Mucosa of gallbladder (tissue), 1 donor: ENCODE measurements at places on chromosomes 6 and 20. TPM values are rescaled to one million over a fixed set of nuclear protein-coding genes. Genes with fewer than 3 reads are reported as not detected.
A peak's percentile ranks its signal among the peaks of the same experiment; 100 is the strongest.

- no peak for DNase-seq
These were observed 30.8 kb downstream of the AGPAT4 start for GRCh38 chr6:161242779-161243693.

Gene SLC32A1
- total RNA-seq: not detected

GRCh38 chr6:75101896-75102295 lies 104.0 kb downstream of the COL12A1 start:
- DNase-seq: no peak

Gene EPB41L1
- total RNA-seq: 136 TPM

- no peak for DNase-seq
These were observed 91.7 kb upstream of the IYD start for GRCh38 chr6:150276937-150277742.

DNA sequence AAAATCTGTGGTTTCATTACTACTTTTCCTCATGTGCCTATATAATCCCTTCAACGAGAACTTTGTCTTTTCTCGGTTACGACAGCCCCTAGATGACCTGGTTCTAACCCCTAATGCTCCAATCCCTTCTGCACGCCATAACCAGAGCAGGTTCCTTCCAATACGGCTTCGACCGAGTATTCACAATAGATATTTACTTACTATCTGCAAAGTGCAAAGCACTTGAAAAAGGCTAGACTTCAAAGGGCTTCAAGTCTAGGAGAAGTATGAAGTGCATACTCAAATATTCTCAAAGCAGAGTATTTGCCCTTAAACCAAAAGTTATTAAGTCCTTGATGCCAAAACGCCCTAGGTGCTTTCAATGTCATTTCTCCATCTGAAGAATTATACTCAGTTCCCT lies 63.4 kb upstream of the NHSL1 start:
- no peak for DNase-seq

GRCh38 chr20:24590178-24590982 lies 121.0 kb downstream of the SYNDIG1 start:
- DNase-seq: no peak

GRCh38 chr6:157094038-157094437 lies 229.3 kb downstream of the TMEM242 start:
- no peak for DNase-seq

- DNase-seq: no peak
These were observed 68.3 kb downstream of the AFDN start for GRCh38 chr6:167894965-167895364.

DNA sequence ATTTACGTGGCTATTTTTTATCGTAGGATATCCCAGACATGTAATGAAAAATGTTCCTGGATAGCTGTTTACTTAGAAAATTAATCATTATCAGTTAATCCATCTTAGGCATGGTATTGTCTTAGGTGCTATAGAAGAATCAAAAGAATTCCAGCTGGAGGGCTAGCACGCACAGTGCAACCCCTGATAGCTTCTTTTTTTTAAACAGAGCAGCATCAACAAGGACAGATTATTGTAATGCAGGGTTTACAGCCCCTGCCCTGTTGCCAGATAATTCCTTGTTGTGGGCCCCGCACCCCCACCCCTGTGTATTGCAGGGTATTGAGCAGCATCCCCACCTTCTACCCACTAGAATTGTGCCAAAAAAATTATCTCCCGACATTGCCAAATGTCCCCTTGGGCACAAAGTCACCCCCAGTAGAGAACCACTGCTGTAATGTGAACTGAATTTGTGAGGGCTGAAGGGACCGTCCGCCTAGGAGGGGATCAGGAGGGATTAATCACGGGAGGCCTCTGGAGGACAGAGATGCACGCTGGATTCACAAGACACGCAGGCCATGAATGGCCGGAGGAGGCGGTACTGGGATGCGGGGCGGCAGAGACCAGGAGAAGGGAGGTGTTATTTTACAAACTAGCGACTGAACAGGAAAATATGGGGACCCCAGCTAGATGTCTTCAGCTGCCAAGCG lies 174.6 kb downstream of the ZDHHC14 start:
- no peak for DNase-seq

Gene C6orf52
- total RNA-seq: 0.69 TPM

Gene TBXT
- total RNA-seq: not detected

Gene PTPRK
- 209 TPM for total RNA-seq

DNA sequence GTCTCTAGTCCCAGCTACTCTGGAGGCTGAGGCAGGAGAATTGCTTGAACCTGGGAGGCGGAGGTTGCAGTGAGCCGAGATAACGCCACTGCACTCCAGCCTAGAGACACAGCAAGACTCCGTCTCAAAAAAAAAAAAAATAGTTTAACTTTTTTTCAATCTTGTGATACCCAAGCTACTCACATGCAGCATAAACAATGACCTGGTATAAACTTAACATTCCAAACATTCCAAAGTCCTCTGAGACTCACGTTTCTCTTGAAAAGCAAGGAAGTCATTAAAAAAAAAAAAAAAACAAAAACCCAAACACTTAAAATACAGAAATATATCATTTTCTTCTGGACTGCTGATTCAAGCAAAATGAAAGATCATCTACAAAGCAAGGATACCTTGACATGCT lies 14.3 kb downstream of the CRNKL1 start:
- no peak for DNase-seq

GRCh38 chr6:25070547-25071366 lies 135.0 kb upstream of the RIPOR2 start:
- peak; percentile 83 for DNase-seq

DNA sequence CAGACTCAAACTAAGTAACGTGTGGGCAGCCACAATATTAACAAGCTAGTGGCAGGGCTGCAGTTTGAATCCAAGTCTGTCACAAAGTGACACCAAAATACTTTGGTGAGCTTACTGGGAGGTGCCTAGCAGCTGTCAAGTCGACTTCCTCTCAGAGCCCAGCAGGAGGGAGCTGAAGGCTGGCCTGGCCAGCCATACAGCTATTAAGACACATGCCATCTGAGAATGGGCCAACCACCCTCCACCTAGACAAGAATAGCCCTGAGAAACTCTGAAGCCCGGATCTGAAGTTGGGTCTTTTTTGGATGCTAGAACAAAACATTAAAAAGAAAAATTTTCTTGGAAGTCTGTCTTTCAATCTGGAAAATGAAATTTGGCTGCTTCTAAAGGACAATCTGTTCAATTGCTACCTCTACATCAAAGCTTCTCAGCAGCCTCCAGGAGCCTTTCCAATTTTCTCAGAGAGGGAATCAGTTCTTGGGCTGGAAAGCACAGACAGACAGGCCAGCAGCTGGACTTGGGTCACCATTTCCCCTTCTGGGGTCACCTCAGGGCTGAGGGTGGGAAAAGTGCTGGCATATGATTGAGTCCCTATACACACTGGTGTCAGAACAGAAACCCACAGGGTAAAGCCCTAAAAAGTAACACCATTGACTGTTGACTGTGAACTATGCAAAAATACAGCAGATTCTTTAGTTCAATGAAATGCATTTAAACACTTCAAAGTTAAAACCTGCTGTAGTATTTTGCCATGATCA lies 42.9 kb downstream of the UQCC1 start:
- DNase-seq: no peak

GRCh38 chr6:31607317-31607716 lies 7.7 kb upstream of the AIF1 start:
- no peak for DNase-seq

DNA sequence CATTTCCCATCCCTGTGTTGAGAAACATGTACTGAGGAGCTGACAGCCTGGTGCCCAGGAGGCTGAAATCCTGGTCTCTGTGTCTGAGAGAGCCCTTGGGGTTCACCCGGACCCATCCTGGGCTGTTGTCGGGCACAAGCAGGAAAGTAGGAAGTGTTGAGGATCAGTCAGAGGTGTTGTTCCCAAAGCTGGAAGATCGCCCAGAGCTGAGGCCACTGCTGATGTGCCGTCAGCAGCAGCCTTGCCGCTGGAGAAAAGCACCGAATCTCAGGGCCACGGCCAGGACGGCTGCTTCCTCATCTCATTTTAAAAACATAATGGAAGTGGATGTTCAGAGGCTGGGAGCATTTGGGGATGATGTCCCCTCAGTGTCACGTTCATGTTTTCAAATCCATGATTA lies 218.5 kb downstream of the UST start:
- no peak for DNase-seq

Gene HRH3
- total RNA-seq: not detected
